ENCODE measurements at places on chromosomes 13 and 19.

GRCh38 chr13:110475550-110476219 lies 85.8 kb downstream of the RAB20 start:
- no peak for DNase-seq

DNA sequence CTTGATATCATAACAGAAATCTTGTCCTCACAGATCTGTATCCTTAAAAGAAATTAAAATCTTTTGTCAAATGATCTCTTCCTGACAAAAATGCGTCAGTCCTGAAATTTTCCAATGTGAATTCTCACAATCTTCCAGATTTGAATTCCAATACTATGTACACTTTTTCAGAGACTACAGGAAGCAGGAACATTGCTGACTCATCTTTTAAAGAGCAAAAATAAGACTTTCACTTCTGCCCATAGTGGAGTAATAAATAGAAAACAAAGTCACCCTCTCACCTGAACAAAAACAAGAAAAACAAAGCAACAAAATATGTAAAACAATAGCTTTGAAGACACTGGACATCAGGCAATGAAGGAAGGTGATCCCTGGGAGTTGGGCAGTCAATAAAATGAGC lies 167.0 kb upstream of the IPO5 start:
- no peak for DNase-seq

- no peak for DNase-seq
Observed at GRCh38 chr13:113008851-113009250, 39.8 kb downstream of the MCF2L start.

- no peak for DNase-seq
Observed at GRCh38 chr19:30249911-30250310, 122.3 kb upstream of the ZNF536 start.

DNA sequence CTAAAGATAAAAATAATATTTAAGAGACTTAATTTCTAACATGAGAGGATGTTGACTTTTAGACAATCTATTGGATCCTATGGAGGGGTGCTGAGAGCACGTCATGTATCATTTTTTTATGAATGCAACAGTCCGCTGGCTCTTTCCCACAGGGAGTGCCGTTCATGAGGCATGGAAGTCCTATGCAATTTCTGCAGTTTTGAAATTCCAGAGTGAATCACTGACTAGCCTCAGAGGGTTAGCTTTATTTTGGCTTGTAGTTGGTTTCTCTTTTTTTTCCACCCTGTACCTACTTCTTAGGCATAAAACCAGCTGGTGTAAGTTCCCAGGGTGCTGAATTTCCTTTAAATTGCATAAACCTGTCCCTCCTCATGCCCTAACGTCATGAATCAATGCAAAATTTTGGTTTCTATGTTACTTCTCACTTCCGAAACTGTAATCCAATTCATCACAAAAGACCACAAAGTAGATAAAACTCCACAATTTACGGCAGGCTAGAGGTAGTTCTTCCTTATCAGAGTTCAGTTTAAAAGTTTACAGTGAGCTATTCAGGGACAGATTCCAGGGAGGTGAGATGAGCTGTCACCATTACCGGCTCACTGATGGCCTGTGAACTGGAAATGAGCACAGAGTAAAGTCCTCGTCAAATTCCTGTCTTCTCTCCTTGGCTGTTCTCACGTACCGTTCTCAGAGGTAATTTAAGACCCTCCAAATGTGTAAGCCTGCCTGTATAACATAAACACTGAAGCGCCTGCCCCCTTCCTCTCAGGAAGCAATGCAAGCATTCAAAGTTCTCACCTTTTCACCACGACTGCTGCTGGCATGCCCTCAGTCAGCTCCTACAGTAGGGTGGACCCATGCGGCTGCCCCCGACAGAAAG lies 216.6 kb upstream of the SLC10A2 start:
- DNase-seq: no peak

GRCh38 chr13:86402500-86402899 lies 603.3 kb upstream of the SLITRK6 start:
- no peak for DNase-seq

GRCh38 chr13:75705395-75705794 lies 69.3 kb downstream of the LMO7 start:
- DNase-seq: no peak

DNA sequence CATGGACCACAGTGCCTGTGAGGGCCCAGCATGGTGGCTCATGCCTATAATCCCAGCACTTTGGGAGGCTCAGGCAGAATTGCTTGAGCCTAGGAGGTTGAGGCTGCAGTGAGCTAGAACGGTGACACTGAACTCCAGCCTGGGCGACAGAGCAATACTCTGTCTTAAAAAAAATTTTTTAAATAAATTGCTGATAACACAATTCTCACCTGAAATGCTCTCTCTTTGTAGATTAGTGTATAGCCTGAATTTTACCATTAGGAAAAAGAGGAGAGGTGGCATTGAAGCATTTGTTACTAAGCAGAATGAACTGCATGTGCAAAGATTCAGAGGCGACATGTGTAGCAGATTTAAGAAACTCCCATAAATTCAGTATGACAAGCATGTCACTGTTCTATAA lies 29.1 kb upstream of the MAP3K10 start:
- DNase-seq: no peak

DNA sequence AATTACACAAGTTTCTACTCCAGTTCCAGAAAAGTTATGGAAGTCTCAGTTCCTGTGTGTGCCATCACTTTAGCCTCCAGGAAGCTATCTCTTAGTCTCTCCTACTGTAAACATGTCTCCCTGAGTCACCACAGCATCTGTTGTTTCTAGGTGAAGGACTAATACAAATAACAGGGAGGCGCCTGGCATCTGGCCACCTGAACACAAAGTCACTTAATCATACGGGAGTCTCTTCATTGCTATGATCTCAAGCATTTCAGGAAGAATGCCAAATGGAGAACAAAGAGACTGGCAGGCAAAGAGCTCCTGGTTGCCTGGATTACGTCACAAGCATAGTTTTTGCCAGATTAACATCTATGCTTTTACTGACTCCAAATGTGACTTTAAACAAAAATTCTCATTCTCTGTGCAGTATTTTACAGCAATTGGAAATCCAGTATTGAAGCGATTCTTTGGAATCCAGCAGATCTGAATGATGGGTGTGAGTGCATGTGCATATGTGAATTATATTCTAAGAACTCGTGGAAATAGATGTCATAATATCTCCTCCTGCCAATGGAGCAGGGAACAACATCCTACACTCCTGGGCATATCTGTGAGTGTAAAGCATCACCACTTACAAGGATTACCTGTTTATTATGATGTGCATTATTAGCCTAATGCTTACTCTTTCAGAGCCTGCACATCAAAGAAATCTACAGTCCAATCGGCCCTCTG lies 572.8 kb downstream of the PCDH9 start:
- peak; percentile 82 for DNase-seq

GRCh38 chr13:102441085-102441484 lies 39.2 kb upstream of the FGF14 start:
- no peak for DNase-seq

GRCh38 chr19:13530720-13531119 lies 24.4 kb upstream of the CACNA1A start:
- DNase-seq: no peak

All from tongue (tissue), 3 donors.